ENCODE measurements at places on chromosomes 5 and 9.
A peak's percentile ranks its signal among the peaks of the same experiment; 100 is the strongest.

GRCh38 chr9:3857673-3858072 lies 331.9 kb upstream of the RFX3 start:
- DNase-seq, result no peak

DNA sequence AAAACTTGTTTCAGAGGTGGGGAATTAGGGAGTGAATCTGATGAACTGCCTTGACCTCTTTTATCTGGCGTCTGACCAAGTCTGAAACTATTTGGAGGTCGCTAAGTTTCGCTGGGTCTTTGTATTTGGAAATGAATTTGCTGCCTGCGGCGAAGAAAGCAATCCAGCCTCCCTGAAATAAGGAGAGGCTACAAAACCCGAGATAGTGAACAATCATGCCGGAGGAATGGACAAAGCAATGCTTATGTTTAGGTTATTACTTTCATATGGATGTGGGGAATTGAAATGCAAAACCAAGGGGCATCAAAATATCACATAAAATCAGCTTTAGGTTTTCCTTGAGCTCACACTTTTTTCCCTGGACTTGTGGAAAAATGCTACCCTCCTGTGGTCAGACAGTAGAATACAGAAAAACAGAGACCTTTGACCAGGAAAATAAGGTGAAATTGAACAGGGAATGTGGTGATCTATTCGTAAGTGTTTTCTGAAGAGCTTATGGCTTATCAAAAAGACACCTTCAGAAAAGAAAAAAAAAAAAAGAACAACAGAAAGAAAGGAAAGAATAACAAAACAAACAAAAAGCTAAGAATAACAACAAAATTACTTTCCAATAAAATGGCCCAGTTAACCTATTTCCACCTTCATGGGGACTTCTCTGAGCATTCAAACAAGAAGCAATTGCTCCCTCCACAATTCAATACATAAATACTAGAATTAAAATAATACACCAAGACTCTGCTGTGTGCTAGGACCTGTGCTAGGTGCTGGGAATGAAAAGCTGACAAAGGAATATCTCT lies 68.6 kb upstream of the DPYSL3 start:
- peak; percentile 65 for DNase-seq

- DNase-seq, result peak; percentile 60
Measured at GRCh38 chr9:127714951-127715469, 453 bp downstream of the PTRH1 start.

DNA sequence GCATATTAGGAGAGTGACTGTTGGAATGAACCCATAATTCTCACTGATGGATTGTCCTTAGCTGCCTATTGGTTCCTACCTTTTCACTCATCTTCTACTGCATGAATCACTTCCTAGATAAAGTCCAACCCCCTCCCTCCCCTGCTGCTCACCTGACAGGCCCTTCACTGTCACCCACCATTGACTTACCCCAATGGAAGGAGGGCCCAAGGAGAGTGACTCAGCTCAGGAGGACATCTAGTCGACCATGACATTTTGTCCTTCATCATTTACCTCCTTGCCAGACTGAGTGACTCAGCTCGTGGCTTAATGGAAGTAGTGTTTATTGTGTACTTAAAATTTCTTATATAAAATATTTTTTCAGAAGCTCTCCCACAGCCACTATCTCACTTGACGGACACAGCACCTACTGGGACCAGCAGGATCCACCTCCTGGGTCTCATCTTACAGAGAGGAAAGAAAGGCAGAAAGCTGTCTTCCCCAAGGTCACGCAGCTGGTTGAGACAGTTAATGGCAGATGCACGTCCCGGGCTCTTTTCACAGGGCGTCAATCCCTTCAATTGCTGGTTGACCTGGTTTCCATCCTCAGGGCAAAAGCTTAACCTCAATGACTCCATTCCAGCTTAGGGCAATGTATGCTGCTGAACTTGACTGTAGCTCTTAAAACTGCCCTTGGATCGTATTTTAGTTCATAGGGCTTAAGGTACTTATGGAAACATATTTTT lies 142.3 kb downstream of the MARCHF11 start:
- no peak for DNase-seq

- no peak for DNase-seq
Measured at GRCh38 chr5:157273131-157273556, 7.2 kb downstream of the CYFIP2 start.

- DNase-seq, result no peak
Measured at GRCh38 chr5:58016877-58017276, 443.0 kb downstream of the PLK2 start.

DNA sequence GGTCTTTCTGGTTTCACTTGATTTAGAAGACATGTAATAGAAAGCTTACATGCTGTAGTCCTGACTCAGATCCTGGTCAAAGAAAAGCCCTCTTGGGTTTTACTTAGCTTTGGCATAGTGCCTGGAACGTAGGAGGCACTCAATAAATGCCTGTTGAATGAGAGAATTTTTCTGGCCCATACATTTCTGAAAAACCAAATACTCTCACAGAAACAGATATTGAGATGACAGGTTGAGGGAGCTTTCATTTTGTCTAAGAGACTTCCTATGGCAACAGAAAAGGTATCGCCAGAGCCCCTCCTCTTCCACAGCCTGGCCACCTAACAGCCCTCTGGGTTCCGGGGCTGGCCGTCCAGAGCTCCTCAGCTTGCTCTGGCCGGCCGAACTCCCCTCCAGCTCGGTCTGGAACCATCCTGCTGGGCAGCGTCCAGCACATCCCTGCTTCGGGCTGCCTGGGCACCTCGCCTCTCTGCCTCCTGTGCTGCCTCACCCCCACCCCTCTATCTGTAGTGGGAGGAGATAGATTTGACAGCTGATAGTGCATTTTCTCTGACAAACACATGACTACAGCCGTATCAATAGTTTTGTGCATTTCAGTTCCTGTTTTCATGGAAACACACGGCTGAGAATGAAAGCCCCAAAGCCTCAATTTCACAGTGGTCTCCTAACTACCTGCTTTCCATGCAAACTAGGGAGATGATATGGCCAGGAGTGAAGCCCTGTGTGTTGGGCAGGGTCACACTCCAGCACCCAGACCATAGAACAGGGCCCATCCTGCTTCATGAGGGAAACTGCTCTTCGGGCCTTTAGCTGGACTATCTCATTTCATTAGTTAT lies 1.1 kb downstream of the IL4 start:
- peak; percentile 92 for DNase-seq

Measured in GM03348 (cell line).